H7 (cell line): ENCODE measurements at places on chromosomes 12 and 14.
A peak's percentile ranks its signal among the peaks of the same experiment; 100 is the strongest.

- no peak for DNase-seq
Observed at GRCh38 chr12:82787016-82787415, 100.3 kb downstream of the TMTC2 start.

GRCh38 chr14:21184254-21184653 lies 28.4 kb upstream of the OR5AU1 start:
- DNase-seq: no peak

DNA sequence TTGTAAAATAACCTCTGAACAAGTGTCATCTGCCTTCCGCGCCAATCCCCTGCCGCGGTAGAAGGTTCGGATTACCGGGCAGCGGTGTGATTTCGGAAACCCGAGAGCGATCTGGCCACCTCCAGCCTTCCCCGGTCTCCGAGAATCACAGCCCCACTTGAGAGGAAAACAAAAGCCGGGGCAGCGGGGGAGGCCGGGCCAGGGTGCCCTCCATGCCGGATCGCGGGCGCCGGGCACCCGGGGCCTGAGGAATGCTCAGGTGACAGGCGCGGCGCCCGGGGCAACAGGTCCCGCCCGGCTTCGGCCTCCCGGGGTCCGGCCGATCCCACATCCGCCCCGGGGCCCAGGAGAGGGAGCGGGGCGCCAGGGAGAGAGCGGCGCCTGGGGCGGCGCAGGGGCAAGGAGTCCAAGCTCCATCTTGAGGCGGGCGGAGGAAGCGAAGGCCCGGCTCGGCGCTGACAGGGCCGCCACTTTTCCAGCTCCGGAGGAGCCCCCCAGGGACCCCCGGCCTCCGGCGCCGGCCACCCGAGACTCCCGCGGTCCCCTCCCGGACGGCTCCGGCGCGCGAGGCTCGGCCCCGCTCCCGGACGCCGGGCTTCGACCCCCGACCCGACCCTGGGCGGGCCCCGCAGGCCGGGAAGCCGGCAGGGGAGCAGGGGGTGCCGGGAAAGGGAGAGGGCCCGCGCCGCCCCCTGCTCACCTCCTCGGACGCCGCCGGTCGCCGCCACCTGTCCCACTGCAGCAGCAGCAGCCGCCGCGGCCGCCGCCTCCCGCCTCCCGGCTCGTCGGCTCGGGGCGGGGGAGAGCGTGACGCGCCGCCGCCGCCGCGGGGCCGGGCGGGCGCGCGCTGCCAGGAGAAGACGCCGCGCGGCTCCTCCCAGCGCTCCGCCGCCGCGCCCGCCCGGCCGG lies at the start of gene CLIP1:
CLIP1 (minus strand) TSS at position 849 of the 909 bp plus-strand sequence. CDS start 42,217 bp downstream, outside the sequence.
- peak; percentile 88 for DNase-seq

GRCh38 chr12:98352218-98352811 lies 163.1 kb upstream of the TMPO start:
- DNase-seq: no peak

GRCh38 chr14:105299654-105300541 lies 903 bp downstream of the BRF1 start:
- DNase-seq: peak; percentile 67

- no peak for DNase-seq
Observed at GRCh38 chr14:101529079-101529478, 32.2 kb upstream of the DIO3 start.

GRCh38 chr12:110941391-110941790 lies 21.0 kb upstream of the MYL2 start:
- DNase-seq: no peak

DNA sequence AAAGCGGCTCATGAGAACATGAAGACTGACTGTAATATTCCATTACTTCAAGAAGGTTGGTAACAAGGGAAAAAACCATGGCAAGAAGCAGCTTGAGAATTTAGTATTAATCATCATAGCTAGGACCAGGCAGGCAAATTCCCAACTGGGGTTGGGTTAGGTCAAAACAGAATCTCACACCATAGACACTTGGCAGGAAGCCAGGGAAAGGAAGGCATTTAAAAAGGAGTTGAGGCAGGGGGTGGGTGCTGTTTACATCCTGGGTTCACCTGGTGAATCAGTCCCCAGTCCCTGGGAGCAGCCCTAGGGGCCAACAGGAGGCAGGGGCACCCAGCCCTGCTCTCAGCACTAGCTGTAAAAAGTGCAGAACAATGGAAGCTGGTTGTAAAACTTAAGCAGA lies 108.6 kb downstream of the EGLN3 start:
- no peak for DNase-seq

DNA sequence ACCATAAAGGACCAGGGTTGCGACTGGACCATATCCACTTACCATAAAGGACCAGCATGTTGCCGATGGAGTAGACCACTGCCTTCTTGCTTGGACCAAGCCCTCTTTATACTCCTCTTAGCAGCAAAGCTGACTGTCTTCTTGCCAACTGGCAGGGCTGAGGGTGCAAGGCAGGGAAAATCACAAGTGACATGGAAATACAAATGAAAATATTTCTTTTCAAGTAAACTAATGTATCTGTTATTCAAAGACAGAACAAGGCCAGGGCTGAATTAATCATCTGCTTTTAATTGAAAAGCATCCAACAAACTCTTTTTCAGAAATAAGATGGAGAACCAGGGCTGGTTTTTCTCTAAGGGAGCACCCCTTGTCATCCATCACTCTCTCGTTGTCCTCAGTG lies at the start of gene CELA1:
CELA1 (minus strand) TSS at position 99 of the 400 bp plus-strand sequence; CDS start at position 58, 41 bp downstream.
- no peak for DNase-seq

- no peak for DNase-seq
Observed at GRCh38 chr12:208813-209212, 5.1 kb downstream of the SLC6A12 start.

- peak; percentile 7 for DNase-seq
Observed at GRCh38 chr14:76088326-76088725, 63.4 kb upstream of the GPATCH2L start.

GRCh38 chr14:77541905-77542304 lies 43.3 kb upstream of the ISM2 start:
- DNase-seq: no peak

GRCh38 chr12:30043151-30043847 lies 259.6 kb upstream of the TMTC1 start:
- no peak for DNase-seq

DNA sequence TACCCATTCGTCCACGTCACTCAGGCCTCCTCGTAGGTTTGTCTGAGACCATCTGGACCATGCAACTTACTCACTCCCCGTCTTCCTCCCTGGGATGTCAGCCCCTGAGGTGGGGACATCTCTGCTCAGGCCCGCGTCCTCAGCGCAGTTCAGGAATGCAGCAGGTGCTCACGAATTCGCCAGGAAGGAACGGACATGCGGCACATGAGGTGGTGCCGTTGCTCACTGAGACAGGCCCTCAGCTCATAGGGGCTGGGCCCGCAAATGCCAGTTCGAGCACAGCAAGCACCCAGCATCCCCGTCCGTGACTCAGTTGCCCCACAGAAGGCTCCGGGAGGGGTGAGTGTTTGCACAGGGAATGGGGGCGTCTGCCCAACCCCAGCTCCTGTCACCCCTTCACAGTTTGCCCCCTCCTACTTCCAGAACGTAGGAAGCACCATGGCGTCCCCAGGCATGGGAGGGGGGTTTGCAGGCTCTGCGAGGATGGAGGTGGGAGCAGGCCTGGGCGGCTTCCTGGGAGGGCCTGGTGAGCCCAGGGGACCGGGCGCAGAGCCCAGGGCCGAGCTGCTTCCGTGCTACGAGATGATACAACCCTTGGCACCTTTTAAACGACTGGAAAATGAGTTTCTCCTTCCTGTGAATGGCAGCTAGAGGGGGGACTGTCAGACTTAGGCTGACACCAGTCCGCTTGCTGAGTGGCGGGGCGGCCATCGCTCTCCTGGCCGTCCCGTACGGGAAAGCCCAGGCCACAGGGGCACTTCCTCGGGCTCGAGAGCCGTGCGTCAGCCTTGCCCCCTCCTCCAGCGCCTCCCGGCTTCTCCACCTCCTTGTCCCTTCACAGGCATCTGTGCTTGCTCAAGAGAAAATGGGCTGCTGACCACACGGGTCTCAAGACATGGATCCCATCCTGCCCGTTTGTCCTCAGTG lies 6.9 kb downstream of the GALNT9 start:
- DNase-seq: no peak
